Glutamatergic neuron (in vitro differentiated cells): ENCODE measurements at places on chromosomes 6 and 20.

DNA sequence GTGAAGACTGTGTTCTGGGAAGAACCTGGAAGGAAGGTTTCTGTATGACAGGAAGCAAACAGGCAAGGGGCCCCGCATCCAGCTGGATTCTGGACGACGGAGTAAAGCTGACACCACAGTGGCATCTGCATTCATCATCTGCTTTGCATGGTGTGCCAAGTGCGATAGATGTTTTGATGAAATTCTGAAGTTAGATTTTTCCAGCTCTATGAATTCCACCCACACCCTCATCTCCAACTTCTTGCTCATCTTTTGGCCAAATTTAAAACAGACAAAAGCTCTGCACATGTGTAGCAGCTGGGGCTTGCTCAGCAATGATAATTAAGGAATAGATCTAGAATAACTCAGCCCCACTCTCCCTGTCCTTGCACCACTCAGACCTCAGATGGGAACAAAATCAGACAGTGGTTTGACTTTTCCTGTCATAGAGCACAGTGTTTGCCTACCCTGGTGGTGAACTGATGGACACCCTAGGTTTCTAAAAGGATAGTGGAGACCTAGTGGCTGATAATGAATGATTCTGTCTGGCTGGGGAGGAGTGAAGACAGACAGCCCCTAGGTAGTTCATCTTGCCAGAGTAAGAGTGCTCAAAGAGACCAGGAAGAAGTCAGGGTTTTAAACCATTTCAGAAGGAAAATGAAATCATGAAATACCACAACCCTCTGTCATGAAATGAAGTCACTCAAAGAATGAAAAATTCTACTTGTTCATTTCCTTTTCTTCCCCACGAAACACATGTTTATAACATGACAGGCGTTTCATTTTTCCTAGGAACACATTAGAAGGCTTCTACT lies 85.8 kb downstream of the BCAS1 start:
- peaks cover 2% of the 10 kb centered on the region for H3K27me3 ChIP-seq
- H3K27ac ChIP-seq: no peak overlapping the region
- H3K36me3 ChIP-seq: peaks cover 9% of the 10 kb centered on the region
- no peak overlapping the region for H3K4me3 ChIP-seq
- H3K4me1 ChIP-seq: peaks cover 1% of the 10 kb centered on the region

GRCh38 chr20:875115-875514 lies 41.0 kb downstream of the ANGPT4 start:
- H3K27me3 ChIP-seq: peaks cover 5% of the 10 kb centered on the region
- no peak overlapping the region for H3K4me3 ChIP-seq
- no peaks in the 10 kb centered on the region for H3K36me3 ChIP-seq
- H3K4me1 ChIP-seq: peaks cover 17% of the 10 kb centered on the region
- no peak for DNase-seq

- DNase-seq: no peak
- peaks cover 21% of the 10 kb centered on the region for H3K4me1 ChIP-seq
- peaks cover 30% of the 10 kb centered on the region for H3K36me3 ChIP-seq
- H3K4me3 ChIP-seq: no peak overlapping the region
- peaks cover 4% of the 10 kb centered on the region for H3K27me3 ChIP-seq
- no peak overlapping the region for H3K27ac ChIP-seq
Measured at GRCh38 chr6:166514196-166514595, 72.3 kb downstream of the RAMACL start.

DNA sequence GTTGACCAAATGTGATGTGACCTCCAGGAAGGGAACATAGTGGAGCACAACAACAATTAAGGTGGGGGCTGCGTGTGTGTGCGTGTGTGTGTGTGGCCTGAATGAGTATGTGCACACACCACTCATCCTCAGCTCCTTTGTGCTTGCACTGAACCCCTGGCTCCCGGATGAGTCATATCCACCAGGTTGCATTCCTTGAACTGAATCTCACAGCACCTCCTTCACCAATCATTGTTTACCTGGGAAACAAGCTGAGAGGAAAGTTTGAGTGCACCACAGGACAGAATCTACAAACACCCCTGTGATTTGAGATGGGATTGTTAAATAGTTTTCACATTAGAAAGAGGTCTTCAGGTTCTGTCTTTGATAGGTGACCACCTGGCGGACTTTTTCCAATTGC lies 33.7 kb upstream of the GPR6 start:
- peaks cover 3% of the 10 kb centered on the region for H3K27me3 ChIP-seq
- no peaks in the 10 kb centered on the region for H3K4me1 ChIP-seq
- DNase-seq: no peak

DNA sequence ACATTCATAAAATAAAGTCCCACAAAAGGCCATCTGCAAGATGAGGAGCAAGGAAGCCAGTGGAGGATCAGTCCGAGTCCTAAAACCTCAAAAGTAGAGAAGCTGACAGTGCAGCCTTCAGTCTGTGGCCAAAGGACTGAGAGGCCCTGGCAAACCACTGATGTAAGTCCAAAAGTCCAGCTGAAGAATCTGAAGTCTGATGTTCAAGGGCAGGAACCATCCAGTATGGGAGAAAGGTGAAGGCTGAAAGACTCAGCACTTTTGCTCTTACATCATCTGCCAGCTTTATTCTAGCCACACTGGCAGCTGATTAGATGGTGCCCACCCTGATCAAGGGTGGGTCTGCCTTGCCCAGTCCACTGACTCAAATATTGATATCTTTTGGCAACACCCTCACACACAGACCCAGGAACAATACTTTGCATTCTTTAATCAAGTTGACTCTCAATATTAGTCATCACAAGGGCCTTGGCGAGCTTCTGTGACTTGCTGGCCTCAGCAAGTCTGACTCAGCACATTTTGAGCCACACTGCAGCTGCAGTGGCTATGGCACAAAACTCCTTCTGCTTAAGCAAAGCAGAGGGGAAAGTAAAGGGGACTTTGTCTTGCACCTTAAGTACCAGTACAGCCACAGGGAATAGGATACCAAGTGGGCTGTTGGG lies 1370.3 kb upstream of the CITED2 start:
- H3K4me1 ChIP-seq: no peaks in the 10 kb centered on the region
- no peak overlapping the region for H3K27ac ChIP-seq
- no peak overlapping the region for H3K4me3 ChIP-seq

- H3K36me3 ChIP-seq: no peaks in the 10 kb centered on the region
- H3K4me1 ChIP-seq: peaks cover 20% of the 10 kb centered on the region
- DNase-seq: no peak
- no peak overlapping the region for H3K4me3 ChIP-seq
- H3K27me3 ChIP-seq: no peaks in the 10 kb centered on the region
- H3K27ac ChIP-seq: no peak overlapping the region
Measured at GRCh38 chr6:152975204-152975915, 7.5 kb downstream of the FBXO5 start.

DNA sequence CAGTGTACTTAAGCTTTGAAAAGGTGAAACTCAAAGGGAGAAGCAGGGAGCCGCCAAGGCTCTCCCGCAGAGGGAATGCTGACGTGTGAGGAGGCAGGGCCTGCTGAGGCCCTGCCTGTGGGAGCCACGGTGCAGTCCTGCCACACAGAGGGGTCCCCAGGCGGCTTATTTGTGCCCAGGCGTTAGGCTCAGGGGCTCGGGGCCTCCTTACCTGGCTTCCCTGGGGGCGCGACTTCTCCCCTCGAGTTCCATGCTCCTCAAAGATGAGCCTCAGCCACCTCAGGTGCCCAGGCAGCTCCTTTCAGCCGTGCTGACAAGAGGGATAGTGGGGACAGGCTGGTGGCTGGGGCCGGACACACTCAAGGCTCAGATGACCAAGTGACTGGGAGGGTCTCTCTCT lies 2.2 kb upstream of the KIF25 start:
- no peak for DNase-seq
- peaks cover 2% of the 10 kb centered on the region for H3K4me1 ChIP-seq
- H3K36me3 ChIP-seq: peaks cover 7% of the 10 kb centered on the region
- no peak overlapping the region for H3K4me3 ChIP-seq
- H3K27ac ChIP-seq: no peak overlapping the region
- peaks cover 5% of the 10 kb centered on the region for H3K27me3 ChIP-seq

GRCh38 chr6:138372711-138373463 lies 4.8 kb upstream of the SMIM28 start:
- no peaks in the 10 kb centered on the region for H3K36me3 ChIP-seq
- H3K27me3 ChIP-seq: no peaks in the 10 kb centered on the region
- no peak overlapping the region for H3K4me3 ChIP-seq
- H3K4me1 ChIP-seq: peaks cover 2% of the 10 kb centered on the region

GRCh38 chr20:13799040-13799439 lies 14.2 kb downstream of the NDUFAF5 start:
- H3K4me1 ChIP-seq: peaks cover 4% of the 10 kb centered on the region
- no peak overlapping the region for H3K4me3 ChIP-seq
- H3K27ac ChIP-seq: peak overlapping the region; percentile 6
- DNase-seq: no peak
- peaks cover 4% of the 10 kb centered on the region for H3K36me3 ChIP-seq

DNA sequence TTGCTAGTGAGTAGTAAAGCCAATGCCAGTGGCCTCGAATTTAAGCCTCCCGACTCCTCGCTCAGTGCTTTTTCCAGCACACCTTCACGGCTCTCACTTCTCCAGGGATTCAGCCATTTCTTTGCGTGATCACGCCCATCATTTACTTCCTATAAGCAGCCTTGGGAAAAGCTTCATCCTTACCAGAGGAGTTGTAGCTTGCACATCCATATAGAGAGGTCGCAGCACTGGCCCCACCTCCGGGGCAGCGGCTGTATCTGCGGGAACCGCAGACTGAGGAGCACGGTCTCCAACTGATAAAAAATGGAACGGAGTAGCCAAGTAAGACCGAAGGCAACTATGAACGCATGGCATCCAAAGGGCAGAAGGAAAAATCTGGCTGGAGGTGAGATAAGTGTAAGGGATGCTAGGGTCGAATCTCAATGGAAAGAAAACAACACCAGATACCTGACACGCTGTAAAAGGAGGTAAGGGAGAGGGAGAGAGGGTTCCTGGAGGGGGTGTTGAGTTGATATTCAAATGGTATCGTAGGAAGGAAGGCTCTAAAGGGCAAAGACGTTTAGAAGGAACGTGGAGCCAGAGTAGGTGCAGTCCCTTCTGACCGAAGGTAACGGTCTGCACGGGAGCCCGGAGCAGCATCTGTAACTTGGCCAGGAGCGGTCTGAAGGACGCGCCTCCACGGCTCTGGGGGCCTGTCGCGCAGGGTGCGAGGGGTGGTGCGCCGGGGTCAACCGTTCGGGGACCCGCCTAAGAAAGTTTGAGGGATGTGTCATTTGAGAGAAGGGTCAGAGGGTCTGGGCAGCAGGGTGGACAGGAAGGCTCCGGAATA lies 640 bp downstream of the NFS1 start:
- peak overlapping the region; percentile 56 for H3K27ac ChIP-seq
- DNase-seq: peak; percentile 55
- H3K4me3 ChIP-seq: peak overlapping the region; percentile 97
- peaks cover 11% of the 10 kb centered on the region for H3K27me3 ChIP-seq

- H3K27ac ChIP-seq: peak overlapping the region; percentile 98
- H3K4me1 ChIP-seq: peaks cover 26% of the 10 kb centered on the region
- no peak for DNase-seq
Measured at GRCh38 chr20:3890999-3891929, 2.1 kb downstream of the PANK2 start.

GRCh38 chr6:30935018-30935417 lies 3.0 kb upstream of the SFTA2 start:
- H3K27me3 ChIP-seq: peaks cover 4% of the 10 kb centered on the region
- H3K27ac ChIP-seq: no peak overlapping the region
- H3K4me3 ChIP-seq: no peak overlapping the region
- H3K4me1 ChIP-seq: no peaks in the 10 kb centered on the region

DNA sequence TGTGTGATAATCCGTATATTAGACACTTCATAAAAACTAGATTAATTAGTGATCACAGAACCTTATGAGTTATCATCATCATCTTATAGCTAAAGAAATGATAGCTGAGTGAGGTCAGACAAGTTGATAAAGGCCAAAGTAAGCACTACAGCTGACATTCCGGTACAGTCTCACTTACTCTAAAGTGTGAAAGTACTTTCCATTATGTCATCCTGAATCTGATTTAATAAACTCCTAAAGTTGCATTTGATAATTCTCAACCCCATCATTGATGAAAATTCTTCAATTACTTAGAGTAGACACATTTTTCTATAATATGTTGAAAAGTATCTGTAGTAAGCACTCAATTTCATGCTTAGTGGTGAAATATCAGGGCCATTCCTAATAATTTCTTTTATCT lies 385.2 kb upstream of the CHD6 start:
- H3K36me3 ChIP-seq: no peaks in the 10 kb centered on the region
- DNase-seq: no peak
- no peaks in the 10 kb centered on the region for H3K4me1 ChIP-seq
- H3K27me3 ChIP-seq: no peaks in the 10 kb centered on the region

GRCh38 chr20:36367907-36368799 lies 62.0 kb downstream of the DLGAP4 start:
- no peaks in the 10 kb centered on the region for H3K36me3 ChIP-seq
- peaks cover 6% of the 10 kb centered on the region for H3K27me3 ChIP-seq
- no peak for DNase-seq
- no peaks in the 10 kb centered on the region for H3K4me1 ChIP-seq
- H3K27ac ChIP-seq: no peak overlapping the region

GRCh38 chr20:45456632-45457031 lies 12.9 kb upstream of the WFDC2 start:
- no peaks in the 10 kb centered on the region for H3K27me3 ChIP-seq
- H3K4me3 ChIP-seq: no peak overlapping the region
- H3K27ac ChIP-seq: no peak overlapping the region
- no peaks in the 10 kb centered on the region for H3K36me3 ChIP-seq

DNA sequence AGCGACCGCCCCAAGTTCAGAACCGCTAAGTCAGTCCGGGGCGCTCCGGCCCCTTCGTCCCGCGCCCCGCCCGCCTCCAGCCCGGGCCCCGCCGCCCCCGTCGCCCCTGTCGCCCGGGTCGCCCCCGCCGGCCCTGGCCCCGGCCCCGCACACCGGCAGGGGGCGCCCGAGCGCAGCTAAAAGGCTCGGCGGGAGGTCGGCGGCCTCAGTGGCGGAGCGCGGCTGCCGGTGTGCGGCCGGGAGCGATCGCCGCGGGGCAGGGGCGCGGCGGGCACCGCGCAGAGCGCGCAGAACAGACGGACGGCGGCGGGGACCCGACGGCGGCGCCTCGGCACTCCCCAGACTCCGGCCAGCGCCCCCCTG lies at the start of gene FNDC1:
Gene FNDC1, plus strand, starts transcription at position 208 of the 363 bp plus-strand sequence. CDS start 197 bp downstream, outside the sequence.
- peak; percentile 82 for DNase-seq
- peaks cover 22% of the 10 kb centered on the region for H3K27me3 ChIP-seq
- peak within 1 kb of the TSS; percentile 73 for H3K27ac ChIP-seq
- peaks cover 9% of the 10 kb centered on the region for H3K4me1 ChIP-seq
- peak within 1 kb of the TSS; percentile 87 for H3K4me3 ChIP-seq

- H3K36me3 ChIP-seq: no peaks in the 10 kb centered on the region
Measured at GRCh38 chr6:19839788-19840187, 2.6 kb downstream of the ID4 start.

- H3K4me3 ChIP-seq: no peak overlapping the region
- H3K27ac ChIP-seq: no peak overlapping the region
- peaks cover 6% of the 10 kb centered on the region for H3K36me3 ChIP-seq
- peaks cover 1% of the 10 kb centered on the region for H3K27me3 ChIP-seq
Measured at GRCh38 chr6:118812970-118813369, 81.0 kb upstream of the ASF1A start.
